ENCODE measurements at places on chromosomes 6 and 20.

- DNase-seq, result peak; percentile 19
Measured at GRCh38 chr6:150599199-150600009, at the start of gene PLEKHG1. TSS of gene PLEKHG1 (plus strand) at chr6:150599885. CDS start at chr6:150733682, 133,797 bp downstream.

- DNase-seq, result no peak
Measured at GRCh38 chr20:38181207-38181801, 16.2 kb upstream of the TGM2 start.

DNA sequence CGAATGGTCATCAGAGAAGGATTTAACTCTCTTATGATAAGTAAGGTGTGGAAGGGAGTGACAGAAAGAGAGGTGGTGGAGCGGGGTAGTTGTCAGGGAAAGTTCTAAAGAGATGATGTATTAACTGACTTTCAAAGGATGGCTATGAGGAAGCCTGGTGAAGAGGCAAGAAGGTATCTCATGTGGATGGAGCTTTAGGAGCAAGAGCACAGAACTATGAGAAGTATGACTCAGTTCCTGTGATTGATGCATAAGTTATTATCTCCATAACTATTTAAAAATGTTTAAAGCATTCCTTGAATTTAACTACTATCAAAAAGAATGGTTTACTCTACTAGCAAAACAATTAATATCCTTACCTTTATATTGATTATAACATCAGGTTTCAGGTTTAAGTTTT, 28.8 kb downstream of the AK9 start:
- no peak for DNase-seq

- DNase-seq, result no peak
Measured at GRCh38 chr20:17635332-17636244, 46.5 kb downstream of the RRBP1 start.

- DNase-seq, result no peak
Measured at GRCh38 chr6:167546611-167547327, 221.9 kb downstream of the TTLL2 start.

GRCh38 chr20:37071481-37071911, 24.3 kb downstream of the RBL1 start:
- DNase-seq, result no peak

- DNase-seq, result no peak
Measured at GRCh38 chr20:40781327-40782042, 92.4 kb upstream of the MAFB start.

DNA sequence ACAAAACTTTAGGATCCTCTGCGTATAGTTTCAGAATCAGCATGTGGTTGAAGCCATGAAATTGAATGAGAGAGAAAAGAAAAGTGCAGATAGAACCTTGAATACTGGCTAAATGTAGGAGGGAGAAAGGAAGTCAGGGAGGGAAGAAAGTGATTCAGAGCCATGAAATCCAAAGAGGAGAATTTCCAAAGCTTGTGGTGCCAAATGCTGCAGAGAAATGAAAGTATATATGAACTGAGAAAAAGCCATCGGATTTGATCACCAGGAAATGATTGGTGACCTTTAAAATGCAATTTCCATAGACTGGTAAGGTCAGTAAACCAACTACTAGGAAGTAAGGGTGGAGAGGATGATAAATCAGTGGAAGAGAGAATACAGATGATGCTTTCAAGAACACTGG, 142.3 kb downstream of the TFAP2A start:
- no peak for DNase-seq

GRCh38 chr6:15642276-15642675, 20.6 kb downstream of the DTNBP1 start:
- DNase-seq, result no peak

DNA sequence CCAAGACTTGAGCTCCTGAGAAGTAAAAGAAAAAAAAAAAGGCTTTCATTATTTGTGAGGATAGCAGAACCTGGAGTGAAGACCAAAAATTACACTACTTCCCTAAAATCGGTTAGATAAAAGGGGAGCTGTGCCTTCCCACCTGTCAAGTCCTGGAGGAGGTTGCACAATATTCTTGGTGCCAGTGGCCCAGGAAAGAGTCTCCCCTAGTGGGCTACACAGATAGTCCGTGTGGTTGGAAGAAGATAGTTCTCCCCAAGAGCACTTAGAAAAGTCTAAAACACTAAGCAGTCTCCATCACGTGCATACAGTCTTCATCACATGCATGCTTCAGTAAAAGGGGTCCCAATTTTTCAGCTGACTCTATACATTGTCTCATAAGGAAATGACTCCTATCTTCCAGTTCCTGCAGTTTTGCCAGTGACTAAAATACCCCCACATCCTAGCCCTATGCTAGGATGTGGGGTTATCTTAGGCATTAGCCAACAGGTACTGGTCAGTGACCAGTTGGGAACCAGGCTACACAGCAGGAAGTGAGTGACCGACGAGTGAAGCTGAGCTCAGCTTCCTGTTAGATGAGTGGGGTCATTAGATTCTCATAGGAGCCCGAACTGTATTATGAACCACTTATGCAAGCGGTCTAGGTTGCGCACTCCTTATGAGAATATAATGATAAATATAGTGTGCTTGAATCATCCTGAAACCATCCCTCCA, 199.5 kb upstream of the FAM83B start:
- no peak for DNase-seq

DNA sequence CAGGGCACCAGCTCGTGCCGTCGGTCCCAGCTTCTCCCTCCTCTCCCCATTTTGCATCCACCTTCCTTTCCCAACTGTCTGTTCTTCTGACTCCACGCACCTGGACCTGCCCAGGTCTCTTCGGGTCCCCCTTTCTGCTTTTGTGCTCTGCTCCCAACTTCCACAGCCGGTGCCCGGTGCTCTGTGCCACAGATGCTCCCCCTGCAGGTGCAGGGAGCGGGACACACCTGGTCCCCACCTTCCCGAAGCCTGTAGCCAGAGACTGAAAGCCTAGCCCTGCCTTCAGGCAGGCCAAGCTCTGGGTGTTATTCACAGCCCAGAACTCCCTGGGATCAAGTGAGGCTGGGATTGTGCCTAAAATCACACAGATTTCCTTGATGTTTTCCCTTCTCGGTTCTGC, 24.6 kb upstream of the BMP7 start:
- no peak for DNase-seq

- DNase-seq, result no peak
Measured at GRCh38 chr6:14228571-14228970, 111.0 kb downstream of the CD83 start.

- DNase-seq, result no peak
Measured at GRCh38 chr6:46325561-46326530, 155.1 kb upstream of the ENPP5 start.

GRCh38 chr6:88616380-88616779, 347.0 kb downstream of the RNGTT start:
- no peak for DNase-seq

DNA sequence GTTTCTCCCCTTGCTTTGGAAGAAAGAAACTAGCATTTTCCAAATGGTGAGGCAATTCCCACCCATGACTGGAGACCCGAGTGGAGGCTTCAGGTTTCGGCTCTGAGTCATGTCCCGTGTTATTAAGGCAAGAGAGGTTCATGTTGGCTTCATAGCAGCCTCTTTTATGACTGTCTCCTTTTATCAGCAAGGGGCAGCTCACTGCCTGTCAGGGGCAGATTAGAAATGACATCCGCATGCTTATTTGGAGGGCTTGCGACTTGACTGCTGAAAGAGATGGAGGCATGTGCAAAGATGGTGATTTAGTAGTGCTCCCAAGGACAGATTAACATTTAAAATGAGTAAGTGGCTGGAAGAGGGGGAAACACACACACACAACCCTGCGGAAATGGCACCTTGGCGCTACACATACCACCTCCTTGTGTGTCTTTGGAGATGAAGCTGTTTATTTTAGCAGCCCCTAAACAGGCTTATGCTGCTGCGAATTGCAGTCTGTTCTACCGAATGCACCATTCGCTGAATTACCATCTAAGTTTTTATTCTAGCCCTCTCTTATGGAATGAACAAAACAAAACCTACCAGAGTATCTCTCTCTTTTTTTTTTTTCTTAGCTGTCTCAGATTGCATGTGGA, 52.1 kb upstream of the VSTM2L start:
- DNase-seq, result no peak

DNA sequence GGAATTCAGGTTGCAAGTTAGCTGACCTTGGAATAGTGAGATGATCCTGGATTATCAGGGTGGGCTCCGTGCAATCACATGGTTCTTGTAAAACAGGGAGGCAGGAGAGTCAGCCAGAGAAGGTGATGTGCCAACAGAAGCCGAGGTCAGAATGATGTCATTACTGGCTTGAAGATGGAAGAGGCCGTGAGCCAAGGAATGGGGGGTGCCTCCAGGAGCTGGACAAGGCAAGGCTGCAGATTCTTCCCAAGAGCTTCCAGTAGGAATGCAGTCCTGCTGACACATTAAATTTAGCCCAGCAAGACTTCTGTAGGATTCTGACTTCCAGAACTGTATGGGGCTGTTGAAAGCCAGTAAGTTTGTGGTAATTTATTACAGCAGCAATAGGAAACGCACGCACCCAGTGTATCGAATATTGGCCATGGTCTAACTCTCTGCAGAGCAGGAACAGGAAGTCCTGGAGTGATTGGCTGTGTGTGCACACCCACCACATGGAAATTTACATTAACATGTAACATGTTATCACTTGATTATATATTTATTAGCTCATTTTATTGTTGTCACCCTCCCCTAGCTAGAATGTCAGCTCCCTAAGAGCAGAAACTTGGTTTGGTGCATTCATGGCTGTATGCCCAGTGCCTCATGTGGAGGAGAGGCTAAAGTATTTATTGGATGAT, 19.1 kb downstream of the SLC24A3 start:
- DNase-seq, result no peak

DNA sequence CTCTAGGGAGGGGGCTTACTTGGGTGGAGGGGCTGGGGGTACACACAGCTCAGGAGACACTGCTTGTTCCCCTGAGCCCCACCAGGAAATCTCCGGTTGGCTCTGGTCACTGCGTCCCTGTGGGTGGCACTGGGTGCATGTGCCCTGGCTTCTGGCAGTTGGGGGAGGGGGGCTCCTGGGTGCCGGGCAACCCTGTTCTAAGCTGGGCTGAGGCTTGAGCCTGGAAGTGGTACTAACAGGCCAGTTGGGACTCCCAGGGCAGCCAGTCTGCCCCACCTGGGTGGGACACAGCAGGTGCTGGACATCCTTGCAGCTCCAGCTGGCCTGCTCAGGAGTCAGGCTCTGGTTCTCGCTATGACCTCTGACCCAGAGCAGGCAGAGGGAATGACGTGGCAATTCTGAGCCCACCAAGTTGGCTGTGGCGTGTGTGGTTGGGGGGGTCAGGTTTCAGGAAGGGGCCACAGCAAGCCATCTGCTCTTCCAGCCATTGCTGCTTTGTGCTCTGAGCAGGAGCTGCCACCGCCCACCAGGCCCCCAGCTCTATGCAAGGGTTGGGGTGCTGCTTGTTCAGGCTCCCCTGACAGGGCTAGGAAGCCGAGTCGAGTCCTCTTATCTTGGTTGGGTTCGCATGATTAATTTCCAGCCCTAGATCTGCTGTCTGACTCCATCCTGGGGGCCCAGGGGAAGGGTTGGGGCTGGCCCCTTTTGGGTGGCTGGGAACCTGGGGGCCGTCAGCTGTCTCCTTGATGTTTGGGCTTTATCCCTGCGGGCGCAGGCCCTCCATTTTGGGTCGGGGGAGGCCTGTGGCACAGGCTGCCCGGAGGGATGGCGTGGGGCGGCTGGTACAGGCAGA, 590 bp downstream of the C20orf204 start:
- no peak for DNase-seq

GRCh38 chr20:39910536-39910935, 778.5 kb downstream of the MAFB start:
- DNase-seq, result no peak

DNA sequence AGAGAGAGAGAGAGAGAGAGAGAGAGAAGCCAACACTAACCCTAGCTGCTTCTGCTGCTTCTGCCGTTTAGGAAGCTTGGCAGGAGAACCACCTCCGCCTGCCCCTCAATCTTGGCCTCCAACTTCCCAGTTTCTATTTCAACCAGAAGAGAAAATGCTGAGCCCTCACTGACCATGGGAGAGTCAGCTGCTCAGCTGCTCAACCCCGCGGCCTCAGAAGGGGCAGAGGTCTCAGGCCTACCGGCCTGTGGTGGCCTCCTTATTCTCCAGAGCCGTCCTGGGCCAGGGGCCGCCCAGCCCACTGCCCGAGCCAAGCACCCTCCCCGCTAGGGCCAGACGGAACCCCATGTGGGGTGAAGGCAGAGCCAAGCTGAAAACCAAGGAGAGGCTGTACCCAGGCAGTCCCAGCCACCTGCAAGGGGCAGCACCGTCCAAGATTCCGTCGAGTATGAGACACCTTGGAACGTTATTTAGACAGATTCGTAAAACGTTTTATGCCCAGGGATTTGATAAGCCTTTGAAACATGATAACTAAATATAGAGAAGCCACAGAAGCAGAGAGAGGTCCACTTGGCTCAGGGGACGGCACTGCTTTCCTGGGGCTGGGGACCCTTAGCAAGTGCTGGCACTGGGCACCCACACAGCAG, 116.6 kb downstream of the DLL1 start:
- no peak for DNase-seq

- no peak for DNase-seq
Measured at GRCh38 chr6:144075875-144076274, 19.5 kb downstream of the SF3B5 start.

GRCh38 chr6:150118627-150119026, 24.2 kb upstream of the PPP1R14C start:
- no peak for DNase-seq

- DNase-seq, result no peak
Measured at GRCh38 chr20:53077373-53078205, 105.4 kb downstream of the TSHZ2 start.

DNA sequence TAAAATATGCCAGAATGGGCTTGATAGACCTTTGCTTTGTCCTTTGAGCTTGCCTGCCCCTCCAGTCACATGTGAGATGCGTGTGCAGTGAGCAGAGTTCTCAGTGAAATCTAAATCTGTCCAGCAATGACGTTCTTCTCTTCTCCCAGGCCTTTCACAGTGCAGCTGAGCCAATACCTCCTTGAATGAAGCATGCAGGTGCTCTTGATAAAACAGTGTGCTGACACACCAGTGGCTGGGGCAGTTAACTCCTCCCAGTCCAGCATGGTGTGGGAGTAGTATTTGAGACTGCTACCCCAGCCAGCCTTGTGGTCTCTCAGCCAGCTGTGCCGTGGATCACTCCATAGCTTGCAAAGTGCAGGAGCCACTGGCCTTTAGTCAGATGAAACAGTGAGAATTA, 240.5 kb downstream of the FARS2 start:
- DNase-seq, result no peak

DNA sequence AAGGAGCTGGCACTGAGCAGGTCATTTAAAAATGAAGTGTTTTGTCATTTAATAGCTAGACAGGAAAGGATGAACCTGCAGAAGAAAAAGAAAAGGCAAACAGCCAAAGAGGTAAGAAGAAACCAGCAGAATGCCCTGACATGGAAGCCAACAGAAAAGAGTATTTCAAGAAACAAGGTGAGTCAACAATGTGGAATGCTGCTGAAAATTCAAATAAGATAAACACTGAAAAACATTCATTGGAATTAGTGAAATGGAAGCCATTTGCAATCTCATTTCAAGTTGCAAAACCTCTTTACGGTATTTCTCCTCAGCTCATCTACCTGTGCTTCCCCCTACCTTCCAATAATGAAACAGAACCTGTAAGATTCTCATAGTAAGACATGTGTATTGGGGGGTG, 59.6 kb downstream of the RWDD2A start:
- DNase-seq, result no peak

DNA sequence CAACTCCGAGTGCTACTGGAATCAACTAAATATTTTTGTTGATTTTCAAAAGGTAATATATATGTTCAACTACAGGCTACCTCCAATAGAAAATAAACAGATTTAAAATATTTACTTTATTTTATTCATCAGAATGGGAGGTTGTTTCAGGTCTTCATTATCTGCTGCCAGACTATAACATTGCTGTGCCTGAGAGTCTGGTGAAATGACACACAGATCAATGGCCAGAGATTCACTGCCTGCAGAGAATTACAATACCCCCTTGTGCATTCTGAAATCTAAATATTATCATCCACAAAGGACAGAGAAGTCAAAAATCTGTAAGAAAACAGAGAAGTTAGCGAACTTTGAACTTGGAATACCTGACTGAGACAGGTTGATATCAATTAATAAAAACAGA, 667.8 kb upstream of the GJE1 start:
- DNase-seq, result no peak

Data from activated CD8-positive, alpha-beta memory T cell treated with anti-CD3 and anti-CD28 coated beads for 1 hour (primary cell).